ENCODE measurements at places on chromosomes 6 and 20. TPM values are rescaled to one million over a fixed set of nuclear protein-coding genes. Genes with fewer than 3 reads are reported as not detected.

RUNX2 gene
- total RNA-seq, result 4.8 TPM

HLA-DQA1 gene
- 12.1 TPM for total RNA-seq

GPR63 gene
- 0.20 TPM for total RNA-seq

ENPP1 gene
- 4.1 TPM for total RNA-seq

TREML2 gene
- not detected for total RNA-seq

WFDC5 gene
- total RNA-seq, result 376 TPM

LAMA5 gene
- 206 TPM for total RNA-seq

Measured in lower leg skin (tissue), 4 donors.